Adipocyte (in vitro differentiated cells): ENCODE measurements at places on chromosomes 5 and 9.

GRCh38 chr9:76913467-76913866, 7.6 kb upstream of the PRUNE2 start:
- DNase-seq = no peak

DNA sequence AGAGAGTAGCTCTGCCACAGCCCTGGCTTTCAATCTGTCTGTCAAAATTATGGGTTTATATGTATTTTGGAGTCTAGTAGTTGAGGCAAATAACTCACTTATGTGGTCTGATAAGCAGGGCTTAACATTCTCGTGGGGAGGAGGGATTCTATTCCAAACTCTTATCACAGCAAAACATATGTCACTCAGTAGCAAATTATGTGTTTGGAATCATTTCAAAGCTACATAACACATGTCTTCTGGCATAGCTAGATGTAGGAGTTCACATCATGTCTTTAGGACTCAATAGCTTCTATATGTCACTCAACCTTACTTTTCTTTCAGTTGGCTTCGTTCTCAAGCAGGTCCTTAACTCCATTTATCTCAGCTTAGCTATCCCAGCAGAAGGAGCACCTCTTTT, 144.5 kb upstream of the SEMA6A start:
- DNase-seq = no peak

DNA sequence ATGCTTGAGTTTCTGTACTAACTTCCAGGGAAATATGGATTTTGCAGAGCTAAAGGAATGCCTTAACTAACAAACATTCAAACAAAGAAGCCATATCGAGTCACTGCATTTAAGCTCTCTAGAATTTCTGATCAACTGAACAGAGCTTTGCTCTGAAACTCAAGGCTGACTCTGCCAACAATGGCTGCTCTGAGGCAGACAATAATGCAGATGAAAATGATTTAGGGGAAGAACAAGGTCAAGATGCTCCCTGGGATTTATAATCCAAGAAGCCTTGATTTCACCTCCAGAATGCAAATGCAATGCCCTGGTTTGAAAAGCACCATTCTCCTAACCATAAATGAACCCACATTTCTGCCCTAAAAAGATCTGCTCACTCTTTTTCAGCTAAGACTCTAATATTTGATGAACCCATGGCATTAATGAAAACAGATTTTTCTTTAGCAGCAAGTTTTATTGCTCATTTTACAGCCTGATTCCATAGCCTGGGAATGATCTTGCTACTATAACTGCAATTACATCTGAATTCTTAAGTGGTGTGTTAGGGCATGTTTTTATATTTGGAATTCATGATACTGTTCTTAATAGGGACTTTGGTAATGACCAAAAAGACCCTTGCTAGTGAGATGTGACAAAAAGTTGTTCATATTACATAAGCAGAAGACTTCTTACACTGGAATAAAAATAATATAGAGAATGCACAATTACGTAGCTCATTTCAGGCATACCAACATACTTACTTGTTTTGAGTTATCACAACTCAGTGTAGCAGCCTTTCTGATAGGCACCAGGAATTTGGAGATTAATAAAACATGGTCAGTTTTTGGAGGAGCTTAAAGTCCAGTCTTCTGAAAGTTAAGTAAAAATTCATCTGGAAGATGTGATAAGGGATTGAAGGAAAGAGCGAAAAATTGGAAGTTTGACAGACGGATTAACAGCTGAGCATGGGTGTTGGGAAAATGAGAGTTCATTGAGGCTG, 169.4 kb downstream of the TRPM3 start:
- DNase-seq = no peak

DNA sequence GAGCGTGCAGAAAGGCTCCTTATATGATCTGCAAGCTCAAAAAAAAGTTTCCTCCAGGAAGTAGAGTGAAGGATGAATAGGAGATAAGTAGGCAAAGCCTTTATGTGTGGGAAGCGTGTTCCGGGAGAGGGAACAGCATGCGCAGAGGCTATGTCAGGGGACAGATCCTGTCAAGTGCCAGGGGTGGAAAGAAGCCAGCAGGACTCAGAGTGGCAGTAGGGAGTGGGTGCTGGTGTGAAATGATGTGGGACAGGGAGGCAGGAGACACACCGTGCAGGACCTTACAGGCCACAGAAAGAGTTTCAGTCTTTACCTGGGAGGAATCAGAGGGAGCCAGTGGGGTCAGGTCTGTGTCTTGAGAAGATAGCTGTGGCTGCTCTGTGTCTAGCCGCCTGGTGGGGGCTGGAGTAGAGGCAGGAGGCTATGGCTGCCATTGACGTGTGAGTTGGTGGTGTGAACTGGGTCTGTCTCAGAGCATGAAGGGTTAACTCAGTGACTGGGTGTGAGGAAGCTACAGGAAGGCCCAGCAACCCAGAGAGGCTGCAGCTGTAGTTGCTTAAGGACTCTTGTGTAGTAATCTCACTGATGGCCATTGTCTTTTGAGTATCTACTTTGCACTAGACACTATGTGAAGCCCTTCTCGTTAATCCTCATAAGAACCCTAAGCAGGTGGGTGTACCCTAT, 71.3 kb downstream of the PPARGC1B start:
- no peak for DNase-seq

DNA sequence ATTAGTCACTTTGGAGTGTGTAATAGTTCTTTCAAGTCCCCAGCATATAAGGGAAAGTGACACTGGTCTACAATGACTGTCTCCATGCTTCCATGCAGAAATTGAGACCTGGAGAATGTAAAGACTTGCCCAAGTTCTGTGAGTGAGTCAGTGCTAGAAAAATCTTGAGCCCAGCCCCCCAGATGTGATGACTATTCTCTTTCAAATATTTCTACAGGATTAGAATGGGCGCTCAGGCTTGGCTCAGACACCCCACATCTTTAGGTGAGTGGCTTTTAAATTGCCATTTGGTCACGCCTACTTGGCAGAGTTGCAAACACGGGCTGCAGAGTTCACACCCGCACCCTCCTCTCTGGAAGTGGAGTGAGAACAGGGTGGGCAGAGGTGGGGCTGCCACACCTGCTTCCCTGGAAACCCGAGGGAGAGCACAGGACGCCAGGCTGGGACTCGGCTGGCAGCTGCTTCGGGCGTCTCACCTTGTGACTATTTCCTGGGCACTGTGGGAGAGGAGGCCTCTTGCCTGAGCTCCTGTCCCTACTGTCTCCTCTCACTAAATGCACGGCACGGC, 37.6 kb downstream of the ROPN1L start:
- DNase-seq = peak; percentile 84

GRCh38 chr5:104172976-104173375, 610.4 kb upstream of the NUDT12 start:
- no peak for DNase-seq
